BJ (cell line): ENCODE measurements at places on chromosomes 7 and 10.

GRCh38 chr10:133187091-133187905 is 27.3 kb downstream of the KNDC1 start:
- DNase-seq = no peak

GRCh38 chr10:116113721-116114501 is 159.1 kb downstream of the GFRA1 start:
- peak; percentile 29 for DNase-seq

DNA sequence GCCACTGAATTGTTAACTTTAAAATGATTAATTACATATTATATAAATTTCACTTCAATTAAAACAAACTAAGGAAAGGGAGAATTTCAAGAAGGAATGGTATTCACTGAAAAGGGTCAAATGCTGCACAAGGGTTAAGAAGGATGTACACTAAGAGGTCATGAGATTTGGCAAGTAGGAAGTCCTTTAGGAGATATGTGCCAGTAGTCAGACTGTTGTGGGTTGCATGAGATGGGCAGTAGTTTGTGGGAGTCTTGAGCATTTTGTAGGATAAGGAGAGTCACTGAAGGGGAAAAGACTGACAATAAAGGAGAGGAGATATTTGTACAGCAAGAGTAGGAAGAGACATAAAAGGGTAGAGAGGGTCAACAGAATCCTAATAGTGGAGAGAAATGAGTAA is 12.4 kb upstream of the PTPN12 start:
- no peak for DNase-seq

DNA sequence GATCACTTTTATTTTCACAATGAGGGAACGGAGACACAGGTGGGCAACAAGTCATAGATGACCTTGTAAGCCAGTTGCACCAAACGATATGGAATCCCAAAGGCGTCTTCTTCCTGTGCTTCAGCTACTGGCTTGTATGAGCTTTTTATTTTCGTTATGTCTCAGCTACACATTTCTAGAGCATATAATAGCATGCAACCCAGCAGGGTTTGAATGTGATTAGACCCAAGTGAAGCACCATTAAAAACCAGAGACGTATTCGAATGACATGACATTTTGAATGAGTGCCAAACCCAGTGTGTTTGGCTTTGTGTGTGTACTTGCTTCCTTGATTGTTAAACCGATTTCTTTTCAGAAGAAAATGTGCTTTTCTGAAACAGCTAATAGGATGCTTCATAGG is 963.2 kb upstream of the CELF2 start:
- DNase-seq = no peak

DNA sequence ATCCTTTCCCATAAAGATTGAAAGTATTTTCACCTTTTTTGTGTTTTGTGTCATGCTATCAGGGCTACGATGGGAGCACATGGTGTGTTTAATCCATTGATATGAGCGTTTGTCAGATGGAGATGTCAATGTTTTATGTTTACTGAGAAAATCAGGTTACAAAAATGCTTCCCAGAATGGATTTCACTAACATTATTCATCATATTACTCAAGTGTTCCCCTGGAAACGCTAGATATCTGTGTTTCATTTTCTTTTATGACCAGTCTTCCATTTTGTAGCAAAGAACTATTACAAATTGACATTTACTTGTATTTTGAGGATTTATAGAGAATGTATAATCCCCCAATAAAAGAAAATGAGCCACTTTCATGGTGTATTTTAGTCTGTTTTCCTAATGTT is 293.5 kb upstream of the AKR1E2 start:
- DNase-seq = peak; percentile 84

DNA sequence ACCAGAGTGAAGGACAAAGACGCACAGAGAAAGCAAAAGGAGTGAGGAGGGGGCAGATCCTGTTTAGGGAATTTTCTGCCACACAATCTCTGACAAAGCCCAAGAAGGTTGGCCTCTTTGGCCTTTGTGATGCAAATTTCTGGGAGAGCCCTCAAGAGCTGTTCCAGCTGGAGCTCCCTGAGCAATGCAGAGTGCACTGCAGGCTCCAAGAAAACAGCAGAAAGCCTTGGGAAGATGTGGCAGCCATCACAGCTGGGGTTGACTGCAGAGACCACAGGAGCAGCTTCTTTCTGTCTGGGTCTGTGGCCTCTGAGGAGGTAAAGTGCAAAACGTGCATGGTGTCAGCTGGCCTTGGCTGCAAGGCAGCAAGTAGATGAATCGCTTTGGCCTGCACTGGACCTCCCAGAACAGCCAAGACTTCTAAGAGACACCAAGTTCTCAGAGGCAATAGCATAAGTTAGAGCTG is 200.2 kb downstream of the ELMO1 start:
- no peak for DNase-seq

DNA sequence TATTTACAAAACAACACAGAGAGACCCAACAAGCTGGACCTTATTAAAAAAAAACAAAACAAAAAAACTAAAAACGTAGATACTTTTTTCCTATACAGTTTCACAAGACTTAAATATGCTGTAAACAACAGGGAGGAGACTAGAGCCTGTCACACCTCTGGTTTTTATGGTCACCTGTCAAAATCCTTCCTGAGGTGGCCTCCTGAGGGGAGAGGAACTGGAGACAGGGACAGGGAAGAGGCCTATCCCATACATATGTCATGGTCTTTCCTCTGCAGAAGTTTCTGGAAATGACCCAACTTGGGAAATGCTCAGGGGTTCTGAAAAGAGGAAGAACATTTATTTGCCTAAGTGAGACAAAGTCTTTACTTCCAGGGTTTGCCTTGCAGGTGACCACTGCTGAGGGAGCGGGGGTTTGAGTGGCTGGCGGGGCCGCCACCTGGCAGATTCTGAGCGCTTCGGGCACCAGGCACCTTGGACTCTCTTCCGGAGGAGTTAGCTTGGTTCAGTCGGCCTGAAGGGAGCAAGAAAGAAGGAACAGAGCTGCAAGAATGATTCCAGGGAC is 18.3 kb downstream of the CPA1 start:
- DNase-seq = no peak

DNA sequence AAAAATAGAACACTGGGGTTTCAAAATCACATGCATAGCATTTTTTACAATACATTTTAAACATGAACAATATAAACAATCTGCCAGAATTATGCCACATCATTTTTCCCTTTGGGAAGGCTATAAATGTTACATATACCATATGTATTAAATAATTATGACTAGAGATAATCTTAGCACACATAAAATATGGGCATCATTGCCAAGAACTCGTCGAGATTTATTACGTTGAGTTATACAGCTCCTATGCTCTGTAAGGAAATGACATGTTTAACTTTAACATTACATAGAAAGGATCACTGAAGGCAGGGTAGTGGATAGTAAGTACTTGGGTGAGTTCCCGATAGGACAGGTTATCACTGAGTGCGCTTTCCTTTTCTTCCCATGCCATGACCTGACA is 267.8 kb downstream of the PARD3 start:
- DNase-seq = no peak

- DNase-seq = no peak
Measured at GRCh38 chr10:121633056-121633455, 34.8 kb upstream of the FGFR2 start.

DNA sequence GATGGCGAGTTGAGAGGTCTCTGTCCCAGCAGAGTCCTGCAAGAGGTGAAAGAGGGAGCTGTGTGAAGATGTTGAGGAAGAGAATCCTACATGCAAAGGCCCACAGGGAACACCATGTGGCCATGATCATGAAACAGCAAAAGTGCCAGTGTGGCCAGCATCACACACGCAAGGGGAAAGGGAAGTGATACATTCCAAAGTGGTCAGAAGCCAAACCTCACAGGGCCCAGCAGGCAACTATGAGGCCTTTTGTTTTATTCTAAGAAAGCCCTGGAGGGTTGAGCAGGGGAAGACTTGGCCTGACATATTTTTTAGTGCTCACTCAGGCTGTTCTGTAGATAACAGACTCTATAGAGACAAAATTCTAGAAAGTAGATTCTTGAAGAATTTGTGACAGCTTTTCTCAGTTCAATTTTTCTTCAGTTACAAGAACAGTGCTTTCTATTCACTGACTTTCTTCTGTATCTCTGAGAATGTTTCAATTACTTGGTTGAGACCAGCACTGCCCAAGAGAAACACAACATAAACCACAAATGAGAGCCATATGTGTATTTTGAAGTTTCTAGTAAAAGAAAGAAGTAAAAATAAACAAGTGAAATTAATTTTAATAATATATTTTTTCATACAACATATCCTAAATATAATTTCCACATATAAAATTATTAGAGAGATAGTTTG is 82.3 kb downstream of the HTR7 start:
- DNase-seq = no peak

- no peak for DNase-seq
Measured at GRCh38 chr10:11687357-11687771, 54.8 kb upstream of the ECHDC3 start.

- DNase-seq = no peak
Measured at GRCh38 chr10:132175907-132176581, 10.7 kb upstream of the DPYSL4 start.

DNA sequence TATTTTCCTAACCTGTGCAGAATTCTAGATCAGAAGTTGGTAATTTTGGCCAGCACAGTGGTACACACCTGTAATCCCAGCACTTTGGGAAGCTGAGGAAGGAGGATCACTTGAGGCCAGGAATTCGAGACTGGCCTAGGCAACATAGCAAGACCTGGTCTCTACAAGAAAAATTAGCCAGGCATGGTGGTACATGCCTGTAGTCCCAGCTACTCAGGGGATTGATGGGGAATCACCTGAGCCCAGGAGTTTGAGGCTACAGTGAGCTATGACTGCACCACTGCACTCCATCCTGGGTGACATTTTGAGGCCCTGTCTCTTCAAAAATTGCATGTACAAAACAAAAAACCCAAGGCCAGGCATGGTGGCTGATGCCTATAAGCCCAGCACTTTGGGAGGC is 8.6 kb downstream of the PGAM1 start:
- no peak for DNase-seq

DNA sequence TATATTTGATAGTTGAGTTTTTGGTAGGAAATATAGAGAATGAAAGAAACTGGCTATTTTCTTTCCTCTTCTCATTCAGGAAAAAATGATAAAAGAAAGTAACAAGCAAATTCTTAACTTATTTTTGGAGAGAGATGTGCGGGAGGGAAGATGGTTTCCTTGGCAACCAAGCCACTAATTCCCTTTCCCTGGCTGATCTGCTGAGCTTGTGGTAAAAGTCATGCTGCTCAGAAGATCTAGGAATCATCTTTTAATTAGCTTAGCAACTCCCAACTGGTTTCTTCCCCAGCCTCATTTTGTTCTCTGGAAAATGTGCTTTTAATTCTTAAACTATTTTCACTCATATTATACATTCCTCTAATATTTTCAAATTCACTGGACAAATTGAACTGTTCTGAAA is 11.8 kb downstream of the UROS start:
- peak; percentile 34 for DNase-seq

DNA sequence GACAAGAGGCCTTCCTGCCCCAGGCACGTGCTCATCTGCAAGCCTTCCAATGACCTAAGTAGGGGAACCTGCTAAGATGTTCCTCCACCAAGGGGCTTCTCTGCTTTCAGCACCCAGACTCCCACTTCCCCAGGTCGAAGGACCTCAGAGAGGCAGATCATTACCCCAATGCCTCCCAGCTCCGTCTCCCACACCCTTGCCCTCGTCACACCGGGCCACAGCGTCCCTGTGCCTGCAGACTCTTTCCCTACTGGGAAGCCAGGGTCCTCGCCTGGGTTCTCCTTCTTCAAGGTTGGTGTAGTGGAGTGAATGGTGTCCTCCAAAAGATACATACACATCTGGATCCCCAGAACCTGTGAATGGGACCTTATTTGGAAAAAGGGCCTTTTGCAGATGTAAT is 151.9 kb downstream of the UBE2H start:
- no peak for DNase-seq

DNA sequence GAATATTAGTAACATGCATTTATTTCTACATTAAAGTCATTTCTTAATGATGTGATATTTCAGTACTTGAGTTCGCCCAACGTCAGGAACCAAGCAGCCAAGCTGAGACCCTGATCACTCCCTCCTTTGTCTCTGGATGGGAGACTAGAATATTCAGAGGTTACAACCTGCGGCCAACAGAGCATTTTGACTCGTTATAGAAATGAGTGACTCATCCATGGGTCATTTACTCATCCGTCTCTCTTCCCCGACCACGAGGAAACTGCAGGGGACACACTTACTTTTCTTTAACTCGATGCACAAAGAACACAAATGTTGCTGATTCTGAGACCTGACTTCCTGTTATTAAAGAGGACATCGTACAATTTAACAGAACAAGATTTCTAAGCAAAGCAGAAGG is 343.3 kb downstream of the FRMD4A start:
- DNase-seq = no peak

DNA sequence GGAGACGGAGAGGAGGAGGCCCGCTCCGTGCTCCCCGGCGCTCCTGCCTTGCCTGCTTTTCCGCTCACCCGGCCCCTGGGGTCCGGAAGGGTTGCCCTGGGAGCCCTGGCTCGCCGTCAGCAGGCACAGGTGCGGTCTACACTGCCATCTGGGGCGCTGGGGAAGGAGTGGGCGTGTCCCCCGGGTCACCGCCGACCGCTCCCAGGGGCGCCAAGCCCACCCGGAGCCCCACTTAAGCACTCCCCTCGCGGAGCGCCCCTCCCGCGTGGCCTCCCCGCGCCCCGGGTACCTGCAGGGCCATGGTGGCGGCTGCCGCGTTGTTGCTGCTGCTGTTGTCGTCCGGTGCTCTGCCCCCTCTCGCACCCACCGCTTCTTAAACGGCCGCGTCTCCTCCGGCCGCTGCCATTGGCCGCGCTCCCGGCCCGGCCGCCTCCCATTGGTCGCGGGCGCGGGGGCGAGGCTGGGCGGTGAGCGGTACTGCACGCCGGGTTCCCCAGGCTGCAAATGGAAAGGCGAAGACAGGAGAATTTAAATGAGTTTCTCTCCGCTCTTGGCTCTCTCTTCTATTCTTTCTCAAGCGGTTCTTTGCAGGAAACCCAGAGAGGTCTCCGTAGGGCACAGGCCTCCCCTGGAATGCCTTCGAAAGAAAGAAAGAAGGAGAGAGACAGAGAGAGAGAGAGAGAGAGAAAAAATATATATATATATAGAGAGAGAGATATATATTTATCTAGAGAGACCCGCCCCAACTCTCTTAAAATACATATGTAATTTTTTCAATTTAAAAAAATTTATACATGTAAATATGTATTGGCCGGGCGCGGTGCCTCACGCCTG is at the start of gene ACBD7:
TSS of gene ACBD7 (minus strand) at position 349 of the 834 bp plus-strand sequence. CDS start at position 301, 48 bp downstream.
- DNase-seq = peak; percentile 23

DNA sequence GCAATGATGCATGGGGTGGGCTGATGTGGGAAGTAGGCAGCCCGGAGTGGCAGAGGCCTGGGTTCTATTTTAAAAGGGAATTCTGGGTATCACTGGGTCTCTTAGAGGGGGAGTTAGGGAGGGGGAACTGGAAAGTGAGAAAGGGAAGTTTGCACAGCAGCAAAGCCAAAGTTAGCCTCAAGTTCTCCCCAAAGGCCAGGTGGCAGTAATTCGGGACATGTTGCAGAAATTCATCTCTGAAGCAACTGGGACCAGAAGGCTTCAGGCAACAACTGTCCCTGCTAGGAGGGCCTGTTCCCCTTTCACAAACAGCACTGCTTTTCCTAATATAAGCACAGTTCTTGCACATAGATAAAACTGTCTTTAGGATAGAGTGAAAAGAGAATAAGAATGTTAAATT is 67.4 kb downstream of the NOD1 start:
- no peak for DNase-seq

- DNase-seq = no peak
Measured at GRCh38 chr10:69515699-69516259, 57.4 kb downstream of the NEUROG3 start.
